ENCODE measurements at places on chromosomes 6 and 20.

DNA sequence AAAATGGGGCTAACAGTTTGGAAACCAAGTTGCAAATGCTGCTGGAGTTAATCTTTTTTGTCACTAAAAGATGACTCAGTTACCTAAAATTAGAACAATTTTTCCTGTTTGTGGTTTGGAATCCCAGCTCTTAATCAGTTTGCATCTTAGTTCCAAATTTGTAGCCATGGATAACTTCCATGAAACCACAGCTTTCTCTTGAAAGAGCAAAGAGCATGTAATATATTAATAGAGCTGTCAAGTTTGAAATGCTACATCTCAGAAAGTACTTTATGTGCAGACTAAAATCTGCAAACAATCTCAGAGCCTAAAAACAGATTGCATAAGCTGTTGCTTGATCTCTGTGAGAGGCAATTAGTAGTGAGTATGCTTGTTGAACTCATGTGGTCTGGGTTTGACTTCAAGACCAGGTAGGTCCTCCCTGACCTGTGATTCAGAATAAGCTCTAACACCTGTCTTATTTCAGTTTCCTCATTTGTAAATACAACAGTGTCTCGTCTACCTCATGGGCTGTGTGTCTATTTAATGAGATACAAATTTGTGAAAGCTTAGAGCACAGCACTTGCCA lies 23.5 kb downstream of the DHX35 start:
- DNase-seq, result no peak

- no peak for DNase-seq
Observed at GRCh38 chr20:62066339-62066982, 780 bp upstream of the TAF4 start.

GRCh38 chr20:48241482-48241881 lies 456.2 kb upstream of the SULF2 start:
- DNase-seq, result no peak

DNA sequence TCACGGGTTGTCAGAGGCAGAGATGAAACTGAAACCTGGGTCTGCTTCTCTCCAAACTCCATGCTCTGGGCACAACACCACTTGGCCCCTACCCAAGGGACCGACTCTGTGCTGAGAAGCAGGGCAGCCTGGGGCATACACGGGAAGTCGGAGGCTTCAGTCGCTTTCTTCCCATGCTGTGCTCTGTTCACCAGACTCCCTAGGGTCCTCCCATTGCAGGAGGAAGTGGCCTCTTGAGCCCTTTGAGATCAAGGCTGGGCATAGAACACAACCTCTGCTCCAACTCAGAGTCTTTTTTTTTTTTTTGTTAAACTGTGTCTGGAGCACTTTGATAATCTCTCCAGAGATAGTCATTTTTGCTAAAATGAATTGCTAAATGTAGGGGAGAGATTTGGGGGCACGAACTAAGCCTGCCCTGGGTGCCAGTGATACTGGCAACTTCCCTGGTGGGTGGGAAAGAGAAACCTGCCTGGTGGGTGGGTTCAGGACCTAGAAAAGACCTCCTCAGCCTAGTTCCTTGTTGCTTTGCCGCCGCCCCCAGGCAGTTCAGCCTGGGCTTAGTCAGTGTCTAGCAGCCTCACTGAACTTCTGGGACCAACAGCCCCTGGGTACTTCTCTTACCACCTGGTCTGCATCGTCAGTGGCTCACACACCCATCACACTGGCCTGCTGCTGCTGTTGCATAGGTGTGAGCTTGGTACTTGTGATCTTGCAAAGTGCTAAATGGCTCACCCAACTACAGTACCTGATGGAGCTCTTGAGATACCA lies 62.0 kb downstream of the PPP1R14C start:
- no peak for DNase-seq

DNA sequence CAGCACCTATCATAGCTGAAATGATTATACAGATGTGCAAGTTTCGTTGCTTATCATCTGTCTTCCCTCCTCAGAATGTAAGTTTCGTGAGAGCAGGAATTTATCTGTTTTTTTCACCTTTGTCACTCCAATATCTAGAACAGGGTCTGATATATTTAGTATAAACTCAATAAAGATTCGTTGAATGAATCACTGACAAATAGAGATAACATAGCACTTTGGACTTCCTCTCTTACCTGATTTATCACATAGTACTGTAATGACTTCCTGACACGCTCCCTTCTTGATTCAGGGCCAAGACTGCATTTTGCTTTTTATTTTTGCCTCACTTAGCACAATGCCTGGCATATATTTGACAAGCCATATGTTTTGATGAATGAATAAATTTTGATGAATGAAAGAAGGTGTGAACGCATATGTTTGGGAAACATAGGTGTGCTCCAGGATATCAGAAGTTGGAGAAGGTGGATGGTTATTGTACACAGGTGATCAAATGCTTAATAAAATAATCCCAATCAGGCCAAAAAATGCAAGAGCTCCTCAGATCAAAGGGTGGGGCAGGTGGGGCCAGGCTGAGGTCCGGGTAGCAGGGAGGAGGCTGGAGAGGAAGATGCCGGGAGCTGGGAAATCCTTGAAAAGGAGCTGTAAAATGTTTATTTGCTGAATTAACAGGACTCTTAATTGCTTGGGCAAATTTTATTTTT lies 33.0 kb downstream of the PIM1 start:
- no peak for DNase-seq

GRCh38 chr6:87522686-87523085 lies 49.9 kb downstream of the SLC35A1 start:
- DNase-seq, result no peak

GRCh38 chr20:12715991-12716680 lies 292.6 kb upstream of the SPTLC3 start:
- DNase-seq, result no peak

DNA sequence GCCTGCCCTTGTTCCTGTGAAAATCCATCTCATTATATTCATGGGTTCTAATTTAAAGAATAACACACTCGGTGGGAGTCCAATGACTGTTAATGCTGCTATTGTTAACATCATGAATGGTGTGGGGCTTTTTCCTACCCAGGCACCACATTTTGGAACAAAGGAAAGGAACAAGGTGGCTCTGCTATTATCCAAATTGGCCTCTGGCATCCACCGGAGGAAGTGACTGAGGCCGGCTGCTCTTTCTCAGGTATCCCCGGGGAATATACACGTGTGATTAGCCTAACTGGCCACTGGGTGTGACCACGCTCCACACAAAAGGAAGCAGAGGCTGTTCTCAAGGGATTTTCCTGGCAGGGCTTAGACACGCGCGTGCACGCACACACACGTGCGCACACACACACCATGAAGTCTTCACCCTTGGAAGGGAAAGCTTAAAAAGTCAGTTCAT lies 601.2 kb upstream of the ARID1B start:
- DNase-seq, result no peak

- DNase-seq, result no peak
Observed at GRCh38 chr20:35490736-35491181, 35.4 kb downstream of the CEP250 start.

DNA sequence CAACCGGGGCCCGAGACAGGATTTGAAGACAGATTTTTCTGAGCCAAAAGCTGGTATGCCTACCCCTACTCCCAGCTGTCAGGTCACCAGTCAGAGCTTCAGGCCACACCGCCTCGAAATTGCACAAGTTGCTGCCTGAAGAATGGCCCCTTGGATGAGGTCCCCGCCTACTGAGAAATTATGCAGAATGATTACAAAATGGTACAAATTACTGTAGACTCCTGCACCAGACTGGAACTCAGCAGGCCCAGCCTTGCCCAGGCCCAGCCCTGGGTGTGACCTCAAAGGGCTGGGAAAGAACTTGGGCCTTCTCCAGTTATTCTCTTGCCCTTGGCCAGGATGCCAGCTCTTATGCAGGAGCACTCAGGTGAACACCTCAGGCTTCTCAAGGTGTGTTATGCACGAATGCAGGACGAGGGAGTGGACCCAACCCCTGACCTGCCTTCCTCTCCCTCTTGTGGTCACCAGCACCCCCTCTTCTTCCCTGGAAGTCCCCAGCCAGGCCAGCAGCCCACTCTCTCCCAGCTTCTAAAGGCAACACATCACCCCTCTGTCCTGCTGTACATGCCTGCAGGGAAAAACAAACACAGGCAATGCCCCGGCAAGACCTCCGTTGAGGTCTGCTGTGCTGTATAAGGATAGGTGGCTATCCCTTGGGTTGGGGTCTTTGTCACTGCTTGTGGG lies 88.7 kb upstream of the NAA20 start:
- DNase-seq, result no peak

DNA sequence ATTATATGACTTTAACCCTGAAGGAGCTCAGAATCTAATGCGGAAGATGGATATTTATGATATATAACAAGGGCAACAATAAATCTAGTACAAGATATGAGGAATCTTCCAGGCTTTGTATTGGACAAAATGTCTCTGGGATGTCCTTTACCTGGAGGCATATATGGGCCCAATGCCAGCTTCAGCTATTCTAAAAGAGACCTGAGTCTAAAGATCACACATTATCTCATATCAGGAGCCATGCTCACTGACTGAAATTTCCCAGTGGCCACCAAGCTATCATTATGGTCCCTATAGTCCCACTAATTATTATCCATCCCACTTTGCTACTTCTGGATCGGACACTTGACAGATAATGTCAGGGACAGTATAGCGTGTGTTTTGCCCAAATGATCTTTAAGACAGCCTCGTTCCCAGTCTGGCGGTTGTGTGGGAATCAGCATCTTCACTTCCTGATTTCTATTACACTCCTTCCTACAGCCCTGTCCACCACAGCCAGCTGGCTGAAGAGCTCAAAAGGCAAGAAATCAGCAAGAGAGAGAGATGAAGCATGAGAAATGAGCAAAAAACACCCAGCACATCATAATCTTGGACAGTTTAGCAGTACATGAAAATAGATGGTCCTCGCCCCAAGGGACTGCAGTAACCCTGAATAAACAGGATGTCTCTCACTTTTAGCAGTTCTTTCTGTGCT lies 34.9 kb downstream of the KLHL31 start:
- no peak for DNase-seq

GRCh38 chr20:39661833-39662232 lies 699.7 kb downstream of the DHX35 start:
- DNase-seq, result no peak

- DNase-seq, result no peak
Observed at GRCh38 chr20:62225820-62226635, 6.0 kb upstream of the HRH3 start.

DNA sequence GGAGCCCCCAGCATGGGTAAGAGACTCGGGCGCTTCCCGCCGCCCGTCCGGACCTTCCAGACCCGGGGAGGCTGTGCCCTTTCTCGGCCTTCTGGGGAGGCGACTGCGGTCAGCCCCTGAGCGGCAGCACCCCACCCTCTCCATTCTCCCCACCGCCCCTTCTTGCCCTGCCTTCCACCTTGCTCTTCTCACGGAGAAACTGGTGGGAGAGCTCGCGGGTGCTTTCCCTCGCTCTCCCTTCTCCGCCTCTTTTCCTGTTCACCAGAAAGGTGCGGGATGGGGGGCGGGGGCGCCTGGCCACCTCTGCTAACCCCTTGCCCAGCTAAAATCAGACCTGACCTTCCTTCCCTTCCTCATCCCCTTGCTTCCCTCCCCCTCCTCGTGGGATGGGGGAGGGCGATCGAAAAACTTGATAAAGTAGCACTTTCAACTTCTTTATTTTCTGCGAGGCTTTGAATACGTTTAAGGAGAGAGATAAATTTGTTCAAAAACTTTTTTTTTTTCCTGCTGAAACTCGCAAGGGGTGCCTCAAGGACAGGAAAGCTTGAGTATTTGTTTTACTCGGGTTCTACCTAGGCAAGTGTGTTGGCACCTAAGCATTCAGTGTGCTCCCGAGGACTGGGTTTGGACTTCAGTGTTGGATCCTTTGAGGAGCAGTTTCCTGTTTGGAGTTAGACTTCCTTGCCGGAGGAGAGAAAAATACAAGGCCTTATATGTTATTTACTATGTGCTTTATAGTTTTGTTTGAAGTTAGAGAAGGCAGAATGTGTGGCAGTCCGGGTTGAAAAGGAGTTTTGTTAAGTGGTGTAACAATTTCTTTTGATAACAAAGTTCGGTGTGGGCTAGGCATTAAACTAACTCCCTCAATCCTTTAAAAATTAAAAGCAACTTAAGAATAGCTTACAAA lies 897 bp downstream of the CD2AP start:
- peak; percentile 46 for DNase-seq

DNA sequence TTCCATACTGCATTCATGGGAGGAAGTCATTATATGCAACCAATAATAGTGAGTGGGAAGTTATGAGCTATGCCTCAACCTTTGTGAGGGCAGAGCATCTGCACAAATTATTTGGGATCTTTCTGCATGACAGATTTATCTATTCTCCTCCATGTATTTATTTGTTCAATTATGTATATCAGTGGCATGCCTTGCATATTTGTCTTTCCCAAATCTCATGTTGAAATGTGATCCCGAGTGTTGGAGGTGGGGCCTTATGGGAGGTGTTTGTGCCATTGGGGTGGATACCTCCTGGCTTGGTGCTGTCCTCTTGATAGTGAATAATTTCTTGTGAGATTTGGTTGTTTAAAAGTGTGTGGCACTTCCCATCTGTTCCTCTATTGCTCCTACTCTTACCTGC lies 1246.0 kb upstream of the CITED2 start:
- DNase-seq, result no peak

DNA sequence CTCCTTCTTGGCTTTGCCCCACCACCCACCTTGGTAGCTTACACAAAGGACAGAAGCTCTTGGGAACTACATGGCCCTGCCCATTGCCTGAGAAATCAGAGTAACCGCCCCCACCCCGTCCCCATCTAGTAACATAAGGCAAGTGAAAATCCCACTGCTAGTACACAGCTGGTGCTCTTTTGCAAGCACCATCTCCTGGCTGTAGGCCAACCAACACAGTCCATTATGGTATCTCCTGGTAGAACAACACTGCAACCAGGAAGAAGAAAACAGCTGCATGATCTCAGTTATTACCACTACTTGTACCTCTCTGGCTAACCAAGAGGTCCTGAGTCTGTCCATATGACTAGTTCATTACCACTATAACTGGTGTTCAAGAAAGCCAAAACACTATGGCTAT lies 841.1 kb upstream of the MANEA start:
- DNase-seq, result no peak

GRCh38 chr6:109023356-109023925 lies 71.2 kb downstream of the SESN1 start:
- no peak for DNase-seq

DNA sequence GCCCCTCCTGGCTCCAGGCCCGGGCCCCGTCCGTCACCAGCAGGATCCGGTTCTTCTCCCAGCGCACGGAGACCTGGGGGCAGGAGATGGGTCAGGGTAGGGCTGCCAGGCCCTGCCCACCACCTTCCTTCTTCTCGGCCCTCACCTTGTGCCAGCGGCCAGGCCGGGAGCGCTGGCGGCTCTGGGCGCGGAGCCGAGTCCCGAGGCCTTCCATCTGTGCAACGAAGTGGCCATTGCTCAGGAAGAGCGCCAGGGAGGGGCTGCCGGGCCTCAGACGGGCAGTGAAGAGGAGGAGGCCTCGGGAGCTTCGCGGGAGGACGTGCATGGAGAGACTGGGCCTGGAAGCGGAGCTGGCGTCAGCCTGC lies 7.9 kb downstream of the ADRM1 start:
- DNase-seq, result no peak

DNA sequence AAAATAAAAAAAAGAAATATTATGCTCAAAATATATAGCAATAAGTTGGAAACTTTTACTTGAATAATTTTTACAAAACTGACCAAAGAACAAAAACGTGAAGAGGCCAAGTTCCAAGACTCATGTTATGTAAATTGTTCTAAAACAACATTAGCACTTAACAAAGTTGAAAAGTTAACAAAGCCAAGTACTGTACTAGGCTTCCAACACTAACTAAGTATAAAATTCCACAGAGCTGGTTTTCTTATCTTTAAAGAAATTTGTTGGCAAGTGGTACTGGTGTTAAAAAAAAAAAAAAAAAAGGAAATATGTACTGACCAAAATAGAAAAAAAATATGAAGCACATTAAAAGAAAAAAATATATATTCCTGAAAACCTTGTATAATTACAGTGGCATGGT lies 127.8 kb downstream of the SLC16A10 start:
- DNase-seq, result no peak

GRCh38 chr20:25273541-25274358 lies 25.9 kb downstream of the PYGB start:
- no peak for DNase-seq

All from GOT3 (cell line).